Naive thymus-derived CD4-positive, alpha-beta T cell (primary cell): ENCODE measurements at places on chromosomes 16 and 17. TPM values are rescaled to one million over a fixed set of nuclear protein-coding genes. Genes with fewer than 3 reads are reported as not detected.

GRCh38 chr17:1583556-1583955, 21.0 kb upstream of the PITPNA start:
- no peak for DNase-seq

GRCh38 chr17:73827627-73828291, 183.5 kb upstream of the SDK2 start:
- no peak for DNase-seq

DNA sequence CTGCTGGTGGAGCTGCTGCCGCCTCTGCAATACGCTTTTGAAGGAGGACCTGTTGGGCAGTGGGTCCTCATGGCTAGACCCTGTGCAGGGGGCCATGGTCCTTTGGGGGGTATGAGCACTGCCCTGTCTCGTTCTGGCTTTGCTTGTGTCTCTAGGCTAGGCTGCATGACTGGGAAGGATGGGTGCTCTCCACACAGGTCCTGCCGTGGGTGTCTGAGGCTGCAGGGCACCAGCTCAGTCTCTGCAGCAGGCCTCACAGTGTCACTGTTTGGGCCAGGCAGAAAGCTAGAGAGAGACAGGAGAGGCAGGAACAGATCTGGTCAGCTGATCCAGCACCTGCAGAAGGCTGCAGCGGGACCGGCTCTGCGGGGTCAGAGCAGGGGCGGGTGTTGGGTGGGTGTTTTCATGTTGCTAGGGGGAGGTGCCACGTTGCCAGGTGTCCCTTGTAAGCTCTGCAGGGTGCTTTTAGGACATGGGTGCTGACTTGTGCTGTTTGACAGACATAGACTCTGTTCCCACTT, 111.4 kb downstream of the SNX29 start:
- DNase-seq, result peak; percentile 37

DNA sequence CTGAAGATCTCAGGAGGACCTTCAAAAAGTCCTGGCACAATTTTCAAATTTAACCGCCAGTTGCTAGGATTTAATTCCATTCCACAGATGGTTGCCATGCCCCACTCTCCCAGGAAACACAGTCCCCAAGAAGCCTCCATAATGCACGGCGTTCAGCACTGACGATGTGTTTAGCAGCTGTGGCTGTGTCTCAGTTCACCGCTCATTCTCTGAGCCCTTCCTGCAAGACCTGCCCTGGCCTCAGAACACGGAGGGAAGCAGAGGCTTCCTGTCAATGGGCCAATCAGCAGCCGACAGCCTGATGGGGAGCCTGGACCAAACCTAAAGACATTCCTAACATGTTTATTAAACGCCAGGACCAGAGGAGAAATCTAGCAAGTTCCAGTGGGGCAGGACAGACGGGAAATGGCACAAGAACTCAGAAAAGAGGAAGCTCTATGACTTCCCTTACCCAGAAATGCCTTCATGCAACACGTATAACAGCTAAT, 4.9 kb downstream of the MYLK3 start:
- DNase-seq, result no peak

DNA sequence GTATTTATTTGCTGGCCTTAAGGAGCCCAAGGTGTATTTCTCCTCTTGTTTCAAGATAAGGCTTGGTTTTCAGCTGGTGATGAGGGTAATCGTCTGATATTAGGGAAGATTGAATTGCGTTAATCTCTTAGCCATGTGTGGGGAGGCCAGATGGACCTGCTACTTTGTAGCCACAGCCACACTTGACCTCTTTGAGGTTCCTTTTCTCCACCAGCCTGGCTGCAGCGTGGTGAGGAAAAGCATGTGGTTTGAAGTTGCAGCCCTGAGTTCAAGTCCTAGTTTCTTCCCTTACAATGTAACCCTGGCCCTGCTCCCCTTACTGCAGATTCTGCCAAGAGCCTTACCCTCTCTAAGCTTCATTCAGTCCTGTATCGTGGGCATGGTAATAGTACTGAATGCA, 3.1 kb downstream of the MINK1 start:
- DNase-seq, result no peak

DNA sequence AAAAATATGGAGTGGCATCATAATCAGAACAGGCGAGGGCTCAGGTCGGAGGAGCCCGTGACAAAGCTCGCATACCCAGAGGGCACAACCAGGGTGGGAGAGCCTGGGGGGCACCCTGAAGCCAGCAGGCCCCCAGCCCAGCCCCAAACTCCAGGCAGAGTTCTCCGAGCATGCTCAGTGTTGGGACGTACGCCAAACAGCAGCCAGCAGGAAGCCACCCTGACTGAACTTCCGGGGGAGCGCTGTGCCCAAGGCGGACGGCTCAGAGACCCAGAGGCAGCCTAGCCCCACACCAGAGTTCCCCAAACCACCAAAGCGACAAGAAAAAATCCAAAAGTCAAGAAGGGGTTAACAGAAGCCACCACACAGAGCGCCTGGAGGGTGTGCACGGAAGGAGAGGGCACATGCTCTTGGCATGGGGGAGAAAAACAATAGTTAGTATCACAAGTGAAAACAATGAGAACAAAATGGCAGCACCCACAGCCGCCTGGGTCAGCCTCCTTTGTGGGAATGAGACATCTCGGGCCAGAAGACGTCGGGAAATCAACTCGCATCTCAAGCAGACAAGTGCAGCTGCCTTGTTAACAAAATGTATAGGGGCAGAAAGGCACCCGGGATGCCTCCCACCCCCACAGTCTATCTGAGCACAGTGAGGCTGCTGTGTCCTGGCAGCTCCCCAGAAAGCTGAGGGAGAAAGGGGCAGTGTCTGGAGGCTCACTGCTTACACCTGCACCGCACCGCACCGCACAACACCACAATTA, 11.9 kb downstream of the EXOC7 start:
- no peak for DNase-seq

- no peak for DNase-seq
Observed at GRCh38 chr16:27511657-27512448, 37.9 kb downstream of the GTF3C1 start.

DNA sequence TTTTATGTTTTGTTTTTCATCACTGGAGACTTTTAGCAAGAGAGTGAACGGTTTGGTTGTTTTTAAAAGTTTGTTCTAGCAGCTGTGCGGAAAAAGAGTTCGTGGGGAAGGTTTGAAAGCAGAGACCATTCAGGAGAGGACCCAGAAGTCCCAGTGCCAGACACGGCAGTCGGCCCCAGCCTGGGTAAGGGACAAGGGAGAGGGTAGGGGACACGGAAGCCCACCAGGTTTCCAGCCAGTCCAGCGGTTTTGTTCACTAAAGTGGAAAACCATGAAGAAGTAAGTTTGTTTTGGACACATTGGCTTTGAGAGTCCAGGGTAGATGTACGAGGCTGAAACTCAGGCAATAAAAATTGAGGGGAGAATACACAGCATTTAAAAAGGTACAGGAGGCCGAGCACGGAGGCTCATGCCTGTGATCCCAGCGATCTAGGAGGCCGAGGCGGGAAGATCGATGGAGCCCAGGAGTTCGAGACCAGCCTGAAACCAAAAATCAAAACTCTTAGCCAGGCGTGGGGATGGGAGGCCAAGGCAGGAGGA, 56.8 kb upstream of the RPH3AL start:
- DNase-seq, result no peak

- DNase-seq, result no peak
Observed at GRCh38 chr16:9042533-9042932, 48.9 kb upstream of the HAPSTR1 start.

- DNase-seq, result peak; percentile 82
Observed at GRCh38 chr17:78360371-78361224, 721 bp upstream of the SOCS3 start.

DNA sequence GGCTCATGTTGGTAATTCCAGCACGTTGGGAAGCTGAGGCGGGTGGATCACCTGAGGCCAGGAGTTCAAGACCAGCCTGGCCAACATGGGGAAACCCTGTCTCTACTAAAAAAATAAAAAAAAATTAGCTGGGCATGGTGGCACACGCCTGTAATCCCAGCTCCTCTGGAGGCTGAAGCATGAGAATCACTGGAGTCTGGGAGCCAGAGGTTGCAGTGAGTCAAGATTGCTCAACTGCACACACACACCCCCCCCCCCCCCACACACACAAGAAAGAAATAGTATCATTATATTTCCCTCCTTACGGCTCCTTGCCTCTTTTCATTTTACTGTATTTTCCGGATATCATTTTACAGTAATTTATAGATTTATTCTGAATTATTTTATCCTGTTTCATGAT, 963.1 kb upstream of the GOT2 start:
- DNase-seq, result no peak

GRCh38 chr17:16178836-16179235, 36.5 kb downstream of the NCOR1 start:
- no peak for DNase-seq

DNA sequence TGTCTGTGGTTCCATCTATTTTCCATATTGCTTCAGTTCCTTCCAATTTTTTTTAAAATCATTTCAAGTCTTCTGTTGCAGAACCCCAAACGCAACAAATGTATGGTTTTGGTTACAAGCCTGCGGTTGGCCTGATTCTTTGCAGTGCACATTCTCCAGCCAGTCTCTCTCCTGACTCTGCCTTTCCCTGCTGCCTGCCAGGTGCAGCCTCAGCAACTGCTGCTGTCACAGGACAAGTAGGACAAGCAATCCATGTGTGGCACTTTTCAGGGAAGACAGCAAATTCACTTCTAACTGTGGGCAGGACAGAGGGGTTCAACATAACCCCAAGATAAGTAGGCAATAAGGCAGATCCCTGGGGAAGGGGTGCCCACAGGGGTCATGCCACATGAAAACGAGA, 24.2 kb downstream of the EMP2 start:
- no peak for DNase-seq

DNA sequence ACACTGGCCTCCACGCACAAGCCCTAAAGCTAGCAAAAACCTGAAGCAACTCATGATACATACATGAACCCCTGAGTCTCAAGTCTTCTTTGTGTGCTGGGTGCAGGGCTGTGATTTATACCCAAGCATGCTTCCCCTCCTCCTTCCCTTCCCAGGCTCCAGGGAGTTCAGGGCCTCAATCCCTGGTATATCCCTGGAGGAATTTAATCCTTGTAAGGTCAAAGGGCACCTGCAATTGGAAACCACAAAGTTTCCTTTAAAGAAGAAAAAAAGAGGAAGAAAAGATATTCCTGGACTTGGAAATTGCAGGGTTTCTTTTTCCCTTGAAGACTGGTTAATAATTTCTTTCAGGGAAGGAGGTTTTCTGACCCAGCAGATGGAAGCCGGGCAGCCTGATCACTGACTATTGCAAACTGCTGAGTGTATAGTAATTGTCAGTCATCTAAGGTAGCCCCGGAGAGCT, 182.3 kb downstream of the AATF start:
- no peak for DNase-seq

DNA sequence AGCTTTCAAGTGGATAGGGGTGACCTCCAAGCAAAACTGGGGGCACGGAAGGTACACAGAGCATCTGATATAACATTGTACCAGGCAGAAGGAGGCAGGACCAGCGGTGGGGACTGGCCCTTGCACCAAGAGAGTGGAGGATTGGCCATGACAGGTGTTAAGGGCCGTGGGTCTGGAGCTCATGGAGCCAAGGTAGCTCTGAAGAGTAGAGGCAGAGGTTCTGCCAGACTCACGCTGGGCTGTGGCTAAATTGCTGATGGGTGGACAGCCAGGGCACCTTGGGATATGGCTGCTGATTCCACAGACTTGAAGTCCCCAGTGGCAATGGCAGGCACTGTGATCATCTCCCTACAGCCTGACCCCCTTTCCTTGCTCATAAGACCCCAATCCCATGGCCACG, 65.9 kb upstream of the NKD1 start:
- DNase-seq, result no peak

DNA sequence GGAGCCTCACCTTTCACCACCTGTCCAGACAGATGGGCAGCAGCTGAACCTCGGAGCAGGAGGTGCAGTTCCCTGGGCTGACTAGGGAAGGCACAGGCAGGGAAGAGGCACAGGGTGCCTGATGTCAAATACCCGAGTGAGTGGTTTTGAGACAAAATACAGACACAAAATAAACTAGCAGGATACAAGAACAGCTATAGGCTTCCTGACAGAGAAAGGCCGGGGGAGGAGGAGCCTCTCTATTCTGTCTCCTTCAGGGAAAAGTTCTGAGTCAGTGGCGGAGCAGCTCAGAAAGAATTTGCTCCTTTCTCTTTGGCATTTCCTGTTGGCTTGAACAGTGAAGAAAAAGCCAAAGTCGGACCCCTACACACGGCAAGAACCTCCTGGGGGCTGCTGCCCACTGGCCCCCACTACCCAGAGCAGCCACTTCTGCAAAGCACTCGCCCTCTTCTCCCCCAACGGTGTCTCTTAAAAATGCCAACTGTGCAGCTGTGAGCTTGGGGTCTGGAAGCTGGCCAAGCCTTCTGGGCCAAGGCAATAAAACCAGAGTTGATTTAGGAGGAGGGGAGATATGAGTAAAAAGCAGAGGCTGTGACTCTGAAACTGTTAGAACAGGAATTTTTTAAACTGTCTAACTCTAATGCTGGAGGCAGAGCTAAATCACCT, 14.4 kb upstream of the FAAP100 start:
- DNase-seq, result no peak

DNA sequence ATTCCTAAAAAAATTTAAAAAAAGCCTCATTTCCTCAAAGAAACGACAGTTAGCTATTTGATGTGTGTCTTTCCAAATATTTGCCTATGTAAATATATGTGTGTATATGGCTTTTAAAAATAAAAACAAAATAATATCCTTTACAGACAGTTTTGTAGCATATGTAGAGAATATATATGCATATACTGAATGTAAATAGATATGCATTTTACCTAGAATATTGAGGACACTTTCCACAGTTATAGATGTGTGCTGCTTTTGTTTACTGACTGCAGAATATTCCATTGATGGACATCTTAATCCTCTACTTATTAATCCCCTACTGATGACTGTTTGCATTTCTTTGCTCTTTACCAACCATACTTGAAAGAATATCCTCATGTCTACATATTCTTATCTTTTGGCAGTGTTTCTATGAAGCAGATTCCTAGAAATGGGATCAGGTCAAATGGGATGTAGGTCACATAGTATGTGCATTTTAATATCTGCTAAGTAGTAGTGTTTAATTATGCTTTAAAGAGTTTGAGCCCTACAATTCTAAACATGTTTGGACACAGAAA, 3.3 kb downstream of the CCL3L1 start:
- DNase-seq, result no peak

DNA sequence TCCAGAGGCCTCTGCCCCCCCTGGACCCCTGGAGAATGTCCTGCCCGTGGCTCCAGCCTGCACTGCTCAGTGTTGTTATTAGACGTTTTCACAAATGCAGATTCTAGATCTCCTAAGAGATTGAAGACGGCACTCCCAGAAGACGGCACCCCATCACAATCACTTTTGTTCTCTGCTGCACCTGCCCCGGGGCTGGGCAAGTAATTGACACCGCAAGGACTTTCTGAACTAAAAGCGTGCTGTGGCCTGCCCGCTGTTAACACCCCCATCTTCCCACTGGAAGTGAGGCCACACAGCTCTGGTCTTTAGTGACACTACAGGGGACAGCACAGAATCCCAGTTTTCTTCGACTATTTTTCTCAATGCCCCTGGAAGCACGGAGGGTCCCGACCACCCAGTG, 256.9 kb downstream of the ENGASE start:
- no peak for DNase-seq

The LMF1 gene
- total RNA-seq, result 43.1 TPM

The CRHR1 gene
- not detected in 2 replicates for total RNA-seq

The NEUROD2 gene
- not detected for total RNA-seq

The SLC6A2 gene
- total RNA-seq, result not detected

The ACE gene
- total RNA-seq, result 4.8 TPM

The EIF3C gene
- 698 and 736 TPM in 2 replicates for total RNA-seq

The KCNH6 gene
- total RNA-seq, result not detected
